ENCODE measurements at places on chromosomes 5 and 9.

DNA sequence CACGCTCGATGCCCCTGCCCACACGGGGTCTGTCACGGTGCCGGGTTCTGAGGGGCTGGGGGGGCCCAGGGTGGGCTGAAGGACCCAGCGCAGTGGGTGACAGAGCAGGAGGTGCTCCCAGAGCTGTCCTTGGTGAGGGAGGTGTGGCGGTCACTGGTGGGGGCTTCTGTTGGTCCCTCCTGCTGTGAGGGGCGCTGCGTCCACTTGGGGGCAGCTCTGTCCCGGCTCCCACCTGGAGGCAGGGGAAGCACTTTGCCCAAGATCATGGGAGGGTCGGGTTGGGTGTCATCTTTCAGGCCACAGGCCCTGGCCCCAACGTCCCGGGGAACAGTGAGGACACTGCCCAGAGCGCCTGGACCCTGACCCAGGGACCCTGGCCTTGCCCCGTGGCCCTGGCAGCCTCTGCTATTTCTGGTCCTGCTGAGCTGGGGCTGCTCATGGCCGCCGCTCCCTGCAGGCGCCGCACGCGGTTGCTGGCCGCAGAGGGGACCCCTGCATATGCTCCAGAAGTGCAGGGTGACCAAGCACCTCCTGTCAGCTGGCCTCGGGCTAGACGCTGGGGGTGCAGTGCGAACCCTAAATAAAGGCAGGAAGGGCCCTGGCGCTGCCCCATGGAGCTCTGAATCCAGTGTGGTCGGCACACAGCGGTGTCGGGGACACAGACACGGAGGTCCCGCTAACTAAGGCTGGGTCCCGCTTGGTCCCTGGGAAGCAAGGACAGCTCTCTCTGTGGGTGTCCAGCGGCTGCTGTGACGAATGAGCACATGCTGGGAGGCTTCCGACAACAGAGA, 11.6 kb upstream of the RNU6ATAC start:
- no peak for DNase-seq

GRCh38 chr9:21995006-21995665, 545 bp downstream of the CDKN2B-AS1 start:
- peak; percentile 84 for DNase-seq

DNA sequence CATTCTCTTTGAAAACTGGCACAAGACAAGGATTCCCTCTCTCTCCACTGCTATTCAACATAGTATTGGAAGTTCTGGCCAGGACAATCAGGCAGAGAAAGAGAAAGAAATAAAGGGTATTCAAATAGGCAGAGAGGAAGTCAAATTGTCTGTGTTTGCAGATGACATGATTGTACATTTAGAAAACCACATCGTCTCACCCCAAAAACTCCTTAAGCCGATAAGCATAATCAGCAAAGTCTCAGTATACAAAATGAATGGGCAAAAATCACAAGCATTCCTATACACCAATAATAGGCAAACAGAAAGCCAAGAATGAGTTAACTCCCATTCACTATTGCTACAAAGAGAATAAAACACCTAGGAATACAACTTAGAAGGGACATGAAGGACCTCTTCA, 21.0 kb upstream of the EPB41L4A start:
- DNase-seq = no peak

DNA sequence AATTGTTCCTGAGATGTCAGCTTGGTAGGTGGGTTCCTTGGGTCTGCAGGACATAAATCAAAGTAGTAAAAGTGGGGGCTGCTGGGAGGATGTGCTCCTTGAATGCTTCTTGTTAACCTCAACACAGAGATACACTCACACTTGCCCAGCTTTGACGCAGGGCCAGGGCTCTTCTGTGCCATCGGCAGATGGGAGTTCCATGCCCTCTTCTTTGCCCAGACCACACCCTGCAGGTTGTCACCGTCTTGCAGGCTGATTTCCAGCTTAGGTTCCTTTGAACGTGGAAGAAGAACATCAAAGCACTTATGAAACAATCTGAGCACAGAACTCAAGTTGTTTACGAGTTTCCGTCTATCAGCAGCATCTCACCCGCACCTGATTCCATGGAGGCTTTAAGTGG, 11.0 kb downstream of the DBH start:
- DNase-seq = no peak

- no peak for DNase-seq
Observed at GRCh38 chr5:76626738-76627137, 3.5 kb upstream of the F2RL2 start.

DNA sequence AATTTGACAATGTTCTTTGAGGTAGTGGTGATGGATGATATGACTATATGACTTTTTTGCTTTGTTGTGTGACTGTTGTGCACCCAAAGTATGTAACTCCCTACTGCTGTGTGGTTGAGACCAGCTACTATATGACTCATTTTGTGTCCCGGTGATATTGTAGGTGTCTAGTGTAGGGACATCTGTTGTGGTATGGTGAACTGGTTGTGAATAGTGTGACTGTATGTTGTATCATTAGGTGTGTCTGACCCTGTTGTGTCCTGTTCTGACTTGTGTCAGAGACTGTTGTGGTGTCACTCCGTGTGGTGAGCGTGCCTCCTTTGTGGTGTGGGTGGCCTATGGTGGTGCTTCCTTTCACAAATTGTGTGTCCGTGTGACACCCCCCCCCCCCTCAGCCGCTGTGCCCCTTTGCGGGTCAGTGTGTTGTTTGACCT, 11.2 kb upstream of the CXXC5 start:
- peak; percentile 51 for DNase-seq

DNA sequence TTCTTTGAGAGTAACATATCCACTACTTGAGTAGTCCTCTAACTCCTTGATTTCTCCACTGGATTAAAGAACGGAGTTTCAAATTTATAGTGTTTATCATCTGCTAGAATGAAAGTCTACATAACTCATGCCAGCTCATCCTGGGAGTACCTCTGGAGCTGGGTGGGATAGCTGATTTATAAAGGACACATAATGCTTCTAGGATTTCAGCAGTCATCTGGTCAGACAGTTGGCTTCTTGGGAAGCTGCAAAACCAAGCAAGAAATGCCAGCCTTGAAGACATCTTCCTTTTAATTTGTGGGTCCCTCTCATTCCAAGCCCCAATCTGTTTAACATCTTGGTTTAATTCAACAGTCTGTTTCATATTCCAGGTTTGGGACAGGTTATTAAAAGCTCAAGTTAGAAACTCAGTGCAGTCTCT, 3.2 kb downstream of the GALNT10 start:
- peak; percentile 32 for DNase-seq

DNA sequence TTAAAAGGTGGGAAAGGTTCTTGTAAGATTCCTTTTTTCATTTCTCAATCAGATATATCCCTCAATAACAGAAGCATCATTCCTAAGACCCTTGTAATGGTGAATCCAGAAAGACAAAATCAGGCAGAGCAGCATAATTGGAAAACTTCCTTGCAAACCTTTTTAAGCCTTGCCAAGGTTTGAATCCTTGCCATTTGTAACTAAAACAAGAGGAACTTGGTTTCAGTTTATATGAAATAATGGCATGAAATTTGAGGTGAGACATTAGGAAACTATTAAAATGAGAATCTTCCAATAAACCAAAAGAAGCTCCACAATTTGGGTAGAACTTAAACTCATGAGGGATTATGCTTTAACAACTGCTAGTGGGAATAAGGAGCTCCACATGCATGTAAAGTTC, 384.7 kb upstream of the SMC2 start:
- no peak for DNase-seq

GRCh38 chr5:177128551-177128981, 5.0 kb upstream of the NSD1 start:
- DNase-seq = peak; percentile 55

DNA sequence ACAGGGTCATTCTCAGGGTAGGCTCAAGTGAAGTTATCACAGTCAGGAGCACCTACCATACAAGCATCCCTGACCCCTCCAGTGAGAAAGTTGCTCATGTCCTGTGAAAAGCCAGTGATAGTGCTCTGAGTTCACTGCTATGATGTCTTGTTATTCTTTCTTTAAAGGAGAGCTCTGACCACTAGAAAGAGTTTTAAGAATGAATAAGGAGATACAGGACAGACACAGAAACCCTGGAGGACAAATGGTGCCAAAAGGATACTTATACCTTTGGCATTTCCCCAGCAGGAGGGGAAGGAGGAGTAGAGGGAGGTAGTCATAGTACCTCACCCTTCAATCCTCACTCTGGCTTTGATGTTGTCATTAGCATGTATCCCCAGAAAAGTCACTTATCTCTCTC, 84.0 kb upstream of the AGXT2 start:
- peak; percentile 48 for DNase-seq

DNA sequence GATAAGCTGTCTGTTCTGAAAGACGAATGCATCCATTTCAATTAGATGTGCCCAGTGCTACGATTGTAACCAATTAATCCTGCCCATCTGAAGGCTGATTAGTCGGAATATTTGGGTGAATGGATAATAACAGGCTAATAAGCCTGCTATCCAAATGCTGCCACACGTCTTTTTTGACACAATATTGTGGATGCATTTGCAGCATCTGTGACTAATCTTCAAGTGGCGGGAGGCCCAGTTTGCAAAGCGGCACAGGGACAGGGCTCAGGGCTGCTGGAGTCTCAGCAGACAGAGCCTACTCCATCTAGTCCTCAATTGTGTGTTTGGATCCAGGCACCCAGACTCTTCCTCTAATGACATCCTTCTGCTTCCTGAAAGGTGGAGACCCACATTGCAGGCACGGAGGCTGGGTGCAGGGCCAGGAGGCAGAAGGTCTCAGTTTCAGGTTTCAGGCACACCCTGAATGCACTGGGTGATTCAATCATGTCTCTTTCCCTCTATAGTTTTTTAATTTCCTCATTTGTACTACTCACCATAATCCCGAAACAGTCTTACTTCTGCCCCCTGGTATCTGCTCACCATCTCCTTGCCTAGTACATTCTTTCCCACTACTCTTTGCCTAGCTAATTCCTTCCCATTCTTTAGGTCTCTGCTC, 169.6 kb downstream of the ASTN2 start:
- no peak for DNase-seq

- peak; percentile 97 for DNase-seq
Observed at GRCh38 chr9:105064248-105065097, 136.5 kb upstream of the ABCA1 start.

GRCh38 chr9:70498866-70499265, 84.4 kb upstream of the KLF9 start:
- no peak for DNase-seq

DNA sequence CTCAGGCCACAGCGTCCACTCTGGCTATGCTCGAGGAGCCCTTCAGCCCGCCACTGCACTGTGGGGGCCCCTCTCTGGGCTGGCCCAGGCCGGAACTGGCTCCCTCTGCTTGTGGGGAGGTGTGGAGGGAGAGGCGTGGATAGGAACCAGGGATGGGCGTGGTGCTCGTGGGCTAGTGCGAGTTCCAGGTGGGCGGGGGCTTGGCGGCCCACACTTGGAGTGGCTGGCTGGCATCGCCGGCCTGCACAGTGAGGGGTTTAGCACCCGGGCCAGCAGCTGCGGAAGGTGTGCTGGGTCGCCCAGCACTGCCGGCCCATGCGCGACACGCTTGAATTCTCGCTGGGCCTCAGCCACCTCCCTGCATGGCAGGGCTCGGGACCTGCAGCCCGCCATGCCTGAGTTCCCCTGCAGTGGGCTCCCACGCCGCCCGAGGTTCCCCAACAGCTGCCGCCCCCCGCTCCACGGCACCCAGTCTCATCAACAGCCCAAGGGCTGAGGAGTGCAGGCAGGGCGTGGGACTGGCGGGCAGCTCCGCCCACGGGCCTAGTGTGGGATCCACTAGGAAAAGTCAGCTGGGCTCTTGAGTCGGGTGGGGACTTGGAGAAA, 103.8 kb downstream of the YTHDC2 start:
- no peak for DNase-seq

- no peak for DNase-seq
Observed at GRCh38 chr5:76625087-76625815, 2.0 kb upstream of the F2RL2 start.

DNA sequence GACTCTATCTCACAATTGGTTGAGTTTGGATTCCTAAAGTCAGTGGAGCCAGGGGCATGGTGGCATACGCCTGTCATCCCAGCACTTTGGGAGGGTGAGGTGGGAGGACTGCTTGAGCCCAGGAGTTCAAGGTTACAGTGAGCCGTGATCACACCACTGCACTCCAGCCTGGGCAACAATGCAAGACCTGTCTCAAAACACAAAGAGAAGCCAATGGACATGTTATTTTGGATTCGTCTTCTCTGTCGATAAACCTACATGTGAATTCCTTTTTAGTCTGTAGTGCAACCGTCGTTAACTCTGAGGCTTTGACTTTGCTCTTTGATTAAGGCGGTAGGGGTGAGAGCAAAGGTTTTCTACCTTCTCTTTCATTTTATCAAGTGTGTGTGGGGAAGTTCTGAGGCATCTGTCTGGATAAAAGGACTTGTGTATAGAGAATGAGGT, 142.7 kb downstream of the KDM4C start:
- no peak for DNase-seq

DNA sequence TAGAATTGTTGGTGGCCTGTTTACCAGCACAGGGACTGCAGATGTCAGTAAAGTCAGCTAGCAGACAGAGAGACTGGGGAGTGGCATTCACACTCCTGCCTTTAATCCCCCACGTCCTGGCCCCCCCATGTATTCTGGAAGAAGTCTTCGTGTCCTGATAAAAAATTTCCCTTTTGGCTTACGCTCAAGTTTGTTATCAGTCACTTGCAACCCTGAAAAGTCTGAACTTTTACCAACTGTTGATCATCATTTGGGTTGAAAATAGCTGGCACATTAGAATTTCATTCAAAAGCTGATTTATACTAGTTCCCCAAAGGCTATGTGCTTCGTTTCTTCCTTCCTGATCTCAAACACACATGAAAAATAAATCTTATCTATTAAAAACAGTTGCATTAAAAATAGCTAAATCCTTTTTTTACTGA, 5.8 kb upstream of the CRHBP start:
- no peak for DNase-seq

GRCh38 chr9:136609160-136609475, 53.6 kb upstream of the EGFL7 start:
- DNase-seq = no peak

DNA sequence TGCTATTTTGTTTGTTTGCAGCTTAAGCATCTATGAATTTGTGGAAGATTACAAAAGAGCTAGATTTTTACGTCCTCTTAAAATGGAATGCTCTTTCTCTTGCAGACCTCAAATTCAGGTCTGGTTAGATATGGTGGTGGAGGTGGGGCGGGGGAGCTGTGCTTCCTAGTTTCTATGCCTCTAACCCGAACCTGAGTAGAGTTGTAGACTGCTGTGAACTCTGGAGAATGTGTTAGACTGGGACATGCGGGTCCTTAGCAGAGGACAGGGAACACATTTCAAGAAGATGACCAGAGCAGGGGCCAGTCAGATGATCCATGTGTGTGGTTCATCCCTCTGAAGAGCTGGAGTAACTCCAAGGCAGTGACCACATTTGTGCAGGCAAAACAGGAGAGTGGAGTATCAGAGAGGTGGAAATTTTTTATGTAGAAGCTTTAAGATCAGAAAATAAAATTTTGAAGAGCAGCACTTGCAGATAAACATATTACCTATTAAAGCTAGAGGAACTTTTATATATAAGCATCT, 154.9 kb downstream of the FAM174A start:
- peak; percentile 38 for DNase-seq

DNA sequence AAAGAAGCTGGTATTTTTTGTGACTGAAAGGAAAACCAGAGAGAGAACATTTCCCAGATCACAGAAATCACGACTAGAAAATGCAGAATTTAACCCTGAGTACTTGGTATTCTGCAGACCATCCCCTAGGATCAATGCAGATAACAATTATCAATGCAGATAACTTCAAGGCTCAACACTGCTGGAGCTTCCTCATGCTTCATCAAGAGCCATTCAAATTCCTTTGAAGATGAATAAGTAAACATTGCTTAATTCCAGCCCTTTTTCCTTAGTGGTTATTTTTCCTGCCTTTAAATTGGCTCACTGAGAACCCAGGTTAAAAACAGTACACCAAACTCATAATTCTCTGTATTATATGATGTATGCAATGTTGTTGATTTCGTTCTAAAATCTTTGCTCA, 370.1 kb upstream of the TLE4 start:
- peak; percentile 44 for DNase-seq

All from EL (cell line).